Stimulated activated CD4-positive, alpha-beta T cell treated with anti-CD3 and anti-CD28 coated beads, Interleukin-12 subunit alpha, Interleukin-12 subunit beta, amount 100 ng/mL, for 48 hours (primary cell): ENCODE measurements at places on chromosomes 11 and 22.

DNA sequence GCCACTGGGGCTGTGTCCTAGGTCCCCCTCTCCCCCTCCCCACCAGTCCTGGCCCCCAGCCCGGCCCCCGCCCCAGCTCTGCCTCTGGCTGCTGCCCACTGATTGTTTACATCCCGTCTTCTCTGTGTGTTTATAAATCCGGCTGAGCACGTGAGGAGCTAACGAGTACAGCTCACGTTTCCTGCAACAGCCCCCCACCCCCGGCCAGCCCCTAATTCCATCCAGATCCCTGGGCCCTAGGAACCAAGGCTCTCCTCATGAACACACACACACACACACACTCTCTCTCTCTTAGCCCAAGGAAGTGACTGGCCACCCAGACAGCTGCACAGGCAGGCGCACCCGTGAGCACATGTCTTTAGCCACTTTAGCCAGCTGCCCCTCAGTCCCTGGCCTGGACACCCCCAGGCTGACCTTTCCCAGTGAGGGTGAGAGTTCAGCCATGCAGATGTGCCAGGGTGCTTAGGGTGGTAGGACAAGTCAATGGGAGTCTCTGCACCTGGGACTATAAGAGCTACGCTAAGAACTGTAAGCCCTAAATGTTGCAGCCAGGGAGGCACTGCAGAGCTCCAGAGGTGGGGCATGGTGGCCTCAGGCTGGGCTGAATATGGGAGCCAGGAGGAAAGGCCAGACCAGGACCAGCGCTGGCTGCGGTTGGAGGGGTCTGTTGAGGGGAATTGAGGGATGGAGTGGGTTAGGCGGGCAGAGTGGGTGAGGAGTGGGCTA lies 2.9 kb downstream of the CLCF1 start:
- no peak for DNase-seq

DNA sequence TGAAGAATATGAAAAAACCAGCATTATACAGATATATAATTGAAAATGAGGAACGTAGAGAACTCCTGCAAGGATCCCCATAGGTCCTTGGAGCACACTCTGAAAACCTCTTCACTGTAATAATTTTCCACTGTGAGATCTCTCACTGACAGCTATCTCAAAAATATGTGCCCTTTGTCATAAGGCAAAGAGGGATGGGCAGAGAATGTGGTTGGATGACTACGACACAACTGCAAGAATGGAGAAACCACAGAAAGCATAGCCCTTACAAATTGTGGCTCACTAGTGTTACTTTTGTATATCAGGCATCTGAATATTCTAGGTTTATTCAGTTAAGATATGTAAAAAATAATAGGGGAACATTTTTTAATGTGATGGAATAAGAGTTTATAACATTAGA lies 7.9 kb upstream of the CTSC start:
- DNase-seq = no peak

DNA sequence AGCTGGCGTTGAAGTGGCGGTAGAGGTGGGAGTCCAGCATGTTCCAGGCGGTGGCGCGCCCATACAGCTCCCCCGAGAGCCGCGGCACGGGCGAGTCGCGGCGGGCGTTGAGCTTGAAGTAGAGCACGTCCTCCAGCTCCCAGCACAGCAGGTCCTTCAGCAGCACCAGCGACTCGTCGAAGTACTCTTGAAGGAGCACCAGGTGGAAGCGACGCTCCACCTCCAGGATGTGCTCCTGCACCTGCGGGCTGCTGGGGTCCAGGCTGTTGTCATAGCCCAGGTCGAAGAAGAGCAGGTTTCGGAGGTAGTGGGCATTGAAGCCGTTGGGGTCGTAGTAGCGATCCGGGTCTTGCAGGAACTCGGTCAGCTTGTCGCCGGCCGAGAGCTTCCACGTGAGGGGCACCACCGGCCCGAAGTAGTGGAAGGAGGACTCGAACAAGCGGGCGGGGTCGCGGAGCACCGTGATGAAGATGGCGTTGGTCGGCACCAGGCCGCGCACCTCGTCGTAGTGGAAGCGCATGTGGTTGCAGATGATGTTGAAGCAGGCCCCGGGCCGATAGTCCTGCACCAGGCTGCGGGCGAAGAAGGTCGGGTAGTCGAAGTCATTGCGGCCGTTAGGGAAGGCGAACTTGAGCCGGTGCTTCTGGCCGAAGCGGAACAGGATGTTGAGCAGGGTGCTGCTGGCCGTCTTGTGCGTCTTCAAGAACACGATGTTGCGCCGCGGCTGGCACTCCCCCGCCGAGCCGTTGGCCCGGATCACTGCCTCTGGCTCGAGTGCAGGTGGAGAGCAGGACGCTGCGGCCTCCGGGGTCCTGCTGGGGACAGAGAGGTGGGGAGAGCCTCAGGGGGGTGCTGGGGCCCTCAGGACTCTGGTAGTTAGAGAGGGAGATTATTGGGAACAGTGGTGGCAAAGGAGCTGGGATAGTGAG lies 9.0 kb upstream of the SEC14L6 start:
- DNase-seq = no peak

- DNase-seq = no peak
Measured at GRCh38 chr11:120089036-120090001, 48.6 kb downstream of the TRIM29 start.

DNA sequence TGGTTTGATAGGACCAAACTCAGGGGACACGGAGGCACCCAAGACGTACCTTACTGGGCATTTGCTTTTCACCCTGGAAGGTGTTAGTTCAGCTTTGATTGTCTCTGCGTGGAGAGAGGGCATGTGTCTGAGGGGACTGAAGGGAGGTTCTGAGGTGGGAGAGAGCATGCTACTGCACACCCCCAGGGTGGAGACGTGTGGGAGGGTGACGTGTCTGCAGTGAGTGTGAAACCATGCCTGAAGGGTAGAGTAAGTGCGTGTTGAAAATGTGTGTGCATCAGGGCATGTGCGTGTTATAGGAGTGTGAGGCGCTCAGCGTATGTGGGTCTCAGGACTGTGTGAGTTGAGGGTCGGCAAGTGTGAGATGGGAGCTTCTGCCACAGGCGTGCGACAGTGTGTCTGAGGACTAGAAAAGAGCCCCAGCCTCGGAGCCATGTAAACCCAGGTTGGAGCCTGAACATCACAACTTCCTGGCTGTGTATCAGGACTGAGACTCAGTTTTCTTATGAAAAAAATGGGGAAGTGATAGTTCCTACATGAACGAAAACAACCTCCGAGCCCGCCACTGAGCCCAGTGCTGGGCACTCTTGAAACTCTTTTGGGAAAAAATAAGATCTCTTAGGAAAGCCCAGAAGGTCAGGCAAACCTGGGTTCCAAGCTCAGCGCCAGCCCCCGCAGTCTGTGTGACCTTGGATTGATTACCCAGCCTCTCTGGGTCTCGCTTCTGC lies 11.8 kb upstream of the KCNJ11 start:
- DNase-seq = no peak

DNA sequence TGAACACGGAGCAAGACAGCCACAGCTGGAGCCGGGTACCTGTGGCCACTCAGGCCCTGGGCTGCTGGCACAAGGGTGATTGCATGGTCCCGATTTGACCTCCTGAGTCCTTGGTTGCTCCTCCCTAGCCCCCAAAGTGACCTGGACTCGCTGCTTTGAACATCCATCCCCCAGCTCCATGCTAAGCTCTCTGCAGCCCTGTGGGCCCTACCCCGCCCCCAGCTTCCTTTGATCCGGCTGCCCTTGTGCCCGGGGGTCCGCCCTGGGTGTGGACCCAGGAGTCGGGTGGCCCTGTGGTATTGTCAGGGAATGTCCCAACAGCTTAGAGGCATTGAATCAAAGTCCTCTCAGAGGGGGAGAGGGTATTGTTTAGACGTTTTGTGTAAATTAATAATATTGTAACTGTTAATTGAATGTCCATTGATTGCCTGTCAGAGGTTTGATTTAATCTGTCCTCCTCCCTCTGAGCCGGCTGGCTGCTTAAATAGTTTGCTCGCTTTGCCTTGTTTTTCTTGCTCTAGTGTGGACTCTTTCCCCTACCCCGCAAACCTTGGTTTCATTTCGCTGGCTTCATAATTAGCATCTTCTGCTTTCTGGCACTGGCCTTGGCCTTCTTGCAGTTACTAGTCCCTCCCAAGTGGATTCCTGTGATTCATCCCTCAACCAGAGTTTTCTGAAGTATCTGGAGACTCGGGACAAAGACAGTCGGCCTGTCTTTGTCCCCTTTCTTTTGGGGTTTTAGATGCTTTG lies 20.7 kb downstream of the GRIK4 start:
- DNase-seq = no peak

GRCh38 chr11:68033708-68034045 lies 3.2 kb downstream of the NDUFS8 start:
- no peak for DNase-seq

DNA sequence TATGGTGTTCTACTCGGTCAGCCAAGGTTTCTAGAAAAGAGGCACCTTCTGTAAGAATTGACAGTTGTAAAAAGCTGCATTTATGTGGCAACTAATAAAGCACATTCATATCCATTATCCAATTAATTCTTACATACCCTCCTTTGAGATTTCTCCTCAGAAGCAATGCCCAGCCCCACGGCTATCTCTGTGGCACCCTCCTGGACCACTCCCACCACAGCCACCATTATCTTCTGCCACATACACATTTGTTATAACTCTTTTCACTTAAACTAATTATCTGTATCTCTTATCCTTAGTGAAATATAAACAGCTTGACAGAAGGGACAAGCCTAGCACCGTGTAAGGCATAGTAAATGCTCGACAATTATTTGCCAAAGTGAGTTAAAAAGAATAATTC lies 48.5 kb downstream of the PAK1 start:
- no peak for DNase-seq

GRCh38 chr11:119804698-119805097 lies 75.7 kb upstream of the NECTIN1 start:
- DNase-seq = no peak

DNA sequence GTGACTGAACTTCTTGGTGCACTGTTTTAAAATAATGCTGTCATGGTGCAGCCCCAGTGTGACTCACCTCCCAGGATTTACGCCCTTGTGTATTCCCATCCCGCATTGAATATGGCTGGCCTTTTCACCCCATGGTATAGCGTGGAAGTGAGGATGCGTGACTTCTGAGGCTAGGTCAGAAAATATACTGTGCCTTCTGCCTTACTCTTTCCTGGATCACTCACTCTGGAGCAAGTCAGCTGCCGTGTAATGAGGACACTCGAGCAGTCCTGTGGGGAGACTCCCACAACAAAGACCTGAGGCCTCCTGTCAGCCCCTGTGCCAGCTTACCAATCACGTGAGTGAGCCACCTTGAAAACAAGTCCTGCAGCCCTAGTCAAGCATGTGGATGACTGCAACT lies 471.9 kb upstream of the KIRREL3 start:
- DNase-seq = no peak

- no peak for DNase-seq
Measured at GRCh38 chr22:31575190-31575589, 78.9 kb downstream of the SFI1 start.

GRCh38 chr11:104852811-104853210 lies 45.4 kb downstream of the CASP12 start:
- DNase-seq = no peak

DNA sequence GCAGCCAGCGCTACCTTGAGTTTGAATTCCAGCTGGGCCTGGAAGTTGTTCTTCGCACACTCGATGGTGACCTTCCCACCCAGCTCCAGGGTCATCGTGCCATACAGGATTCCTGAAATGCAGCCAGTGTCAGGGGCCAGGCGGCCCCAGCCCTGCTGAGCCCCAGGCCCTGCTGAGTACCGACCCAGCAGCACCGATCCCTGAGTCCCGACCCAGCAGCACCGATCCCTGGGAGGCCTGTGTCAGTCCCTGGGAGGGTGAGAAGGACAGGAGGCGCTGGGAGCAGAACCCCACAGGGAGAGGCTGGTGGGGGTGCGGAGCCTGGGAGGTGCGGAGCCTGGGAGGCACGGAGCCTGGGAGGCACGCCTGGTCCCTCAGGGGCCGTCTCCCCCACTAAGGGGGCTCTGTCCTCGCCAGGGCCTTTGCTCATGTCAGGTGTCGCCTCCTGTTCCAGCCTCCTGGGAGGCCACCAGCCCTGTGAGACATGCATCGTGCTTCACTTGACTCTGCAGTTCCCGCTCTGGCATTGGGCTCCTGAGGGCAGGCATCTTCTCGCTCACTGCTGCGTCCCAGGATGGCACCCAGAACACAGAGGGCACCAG lies 37.1 kb upstream of the CARS1 start:
- DNase-seq = no peak

DNA sequence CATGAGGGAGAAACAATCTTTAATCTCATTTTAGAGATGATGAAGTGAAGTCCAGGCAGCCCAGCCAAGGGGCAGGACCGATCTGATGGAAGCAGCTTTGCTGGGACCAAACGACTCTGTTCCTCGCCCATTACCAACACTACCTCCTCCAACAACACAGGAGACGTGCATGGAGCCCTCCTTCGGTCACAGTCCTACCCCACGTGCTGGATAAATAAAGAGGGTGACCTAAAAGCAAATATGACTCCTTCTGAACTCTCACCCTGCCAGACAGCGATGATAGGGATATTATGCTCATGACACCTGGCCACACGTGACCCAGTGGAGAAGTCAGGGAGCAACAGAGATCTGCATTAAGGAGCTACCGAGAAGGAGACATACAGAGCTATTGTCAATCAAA lies 26.0 kb downstream of the SCGB1A1 start:
- no peak for DNase-seq

- DNase-seq = no peak
Measured at GRCh38 chr11:46307785-46308341, 30.4 kb downstream of the CREB3L1 start.

GRCh38 chr11:19181531-19182261 lies 20.1 kb downstream of the CSRP3 start:
- no peak for DNase-seq

- no peak for DNase-seq
Measured at GRCh38 chr11:64028398-64029115, 7.2 kb upstream of the FLRT1 start.

- no peak for DNase-seq
Measured at GRCh38 chr11:66047541-66048365, 1.2 kb downstream of the GAL3ST3 start.

- no peak for DNase-seq
Measured at GRCh38 chr11:40170078-40170477, 1289.4 kb downstream of the LRRC4C start.

- DNase-seq = no peak
Measured at GRCh38 chr11:110852921-110853490, 140.8 kb upstream of the ARHGAP20 start.

GRCh38 chr11:66651016-66651415 lies 12.5 kb downstream of the RBM4 start:
- DNase-seq = no peak

DNA sequence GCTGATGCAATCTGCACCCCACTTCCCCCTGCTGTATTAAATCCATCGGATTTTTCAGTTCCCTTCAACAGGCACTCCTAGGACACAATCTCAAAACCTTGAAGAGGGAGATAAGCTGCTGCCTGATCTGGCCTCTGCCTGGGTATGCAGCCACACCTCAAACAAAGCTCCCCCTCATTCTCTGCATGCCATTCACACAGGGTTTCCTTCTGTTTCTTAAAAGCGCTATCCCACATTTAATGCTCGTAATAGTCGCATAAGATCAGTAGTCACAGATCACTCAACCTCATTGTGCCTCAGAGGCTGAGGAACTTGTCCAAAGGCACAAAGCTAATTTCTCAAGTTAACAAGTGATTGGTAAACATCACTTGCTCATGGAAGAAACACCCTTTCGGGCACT lies 34.0 kb downstream of the UQCR10 start:
- DNase-seq = no peak

GRCh38 chr11:104594228-104594958 lies 303.9 kb downstream of the CASP12 start:
- no peak for DNase-seq

- DNase-seq = no peak
Measured at GRCh38 chr11:41872426-41872825, 413.0 kb upstream of the LRRC4C start.

GRCh38 chr11:130454491-130455252 lies 6.2 kb downstream of the ADAMTS15 start:
- no peak for DNase-seq
